ENCODE measurements at places on chromosomes 6 and 20.

- no peak for DNase-seq
Observed at GRCh38 chr20:59864726-59865125, 68.7 kb downstream of the SYCP2 start.

DNA sequence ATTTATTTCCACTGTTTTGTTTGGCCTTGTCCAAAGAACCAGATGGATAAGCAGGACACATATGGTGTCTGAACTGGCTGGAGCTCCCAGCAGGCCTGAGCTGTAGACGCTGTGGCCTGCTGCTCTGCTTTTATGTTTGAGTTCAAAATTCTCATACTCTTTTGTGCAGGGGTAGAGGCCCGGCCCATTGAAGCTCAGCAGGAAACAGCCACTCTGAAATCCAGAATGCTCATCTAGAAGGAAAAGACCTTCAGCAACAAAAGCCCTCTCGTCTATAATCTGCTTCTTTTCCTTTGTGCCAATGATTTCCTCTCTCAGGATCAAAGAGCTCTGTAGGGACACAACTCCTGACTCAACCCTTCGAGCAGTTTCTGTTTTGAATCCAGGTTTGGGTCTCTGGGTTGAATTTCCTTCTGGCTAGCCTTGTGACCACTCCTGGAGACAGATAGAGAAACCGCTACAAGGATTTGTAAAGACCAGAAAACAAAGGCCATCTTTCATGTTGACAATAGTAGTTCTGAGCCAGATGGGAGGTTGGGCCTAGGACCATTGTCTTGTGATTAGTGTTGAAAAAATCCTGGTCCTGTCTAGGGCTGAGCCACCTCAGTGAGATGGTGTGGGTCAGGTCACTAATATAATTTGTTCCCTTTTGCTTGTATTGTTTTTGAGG, 446.7 kb downstream of the BCKDHB start:
- DNase-seq, result no peak

DNA sequence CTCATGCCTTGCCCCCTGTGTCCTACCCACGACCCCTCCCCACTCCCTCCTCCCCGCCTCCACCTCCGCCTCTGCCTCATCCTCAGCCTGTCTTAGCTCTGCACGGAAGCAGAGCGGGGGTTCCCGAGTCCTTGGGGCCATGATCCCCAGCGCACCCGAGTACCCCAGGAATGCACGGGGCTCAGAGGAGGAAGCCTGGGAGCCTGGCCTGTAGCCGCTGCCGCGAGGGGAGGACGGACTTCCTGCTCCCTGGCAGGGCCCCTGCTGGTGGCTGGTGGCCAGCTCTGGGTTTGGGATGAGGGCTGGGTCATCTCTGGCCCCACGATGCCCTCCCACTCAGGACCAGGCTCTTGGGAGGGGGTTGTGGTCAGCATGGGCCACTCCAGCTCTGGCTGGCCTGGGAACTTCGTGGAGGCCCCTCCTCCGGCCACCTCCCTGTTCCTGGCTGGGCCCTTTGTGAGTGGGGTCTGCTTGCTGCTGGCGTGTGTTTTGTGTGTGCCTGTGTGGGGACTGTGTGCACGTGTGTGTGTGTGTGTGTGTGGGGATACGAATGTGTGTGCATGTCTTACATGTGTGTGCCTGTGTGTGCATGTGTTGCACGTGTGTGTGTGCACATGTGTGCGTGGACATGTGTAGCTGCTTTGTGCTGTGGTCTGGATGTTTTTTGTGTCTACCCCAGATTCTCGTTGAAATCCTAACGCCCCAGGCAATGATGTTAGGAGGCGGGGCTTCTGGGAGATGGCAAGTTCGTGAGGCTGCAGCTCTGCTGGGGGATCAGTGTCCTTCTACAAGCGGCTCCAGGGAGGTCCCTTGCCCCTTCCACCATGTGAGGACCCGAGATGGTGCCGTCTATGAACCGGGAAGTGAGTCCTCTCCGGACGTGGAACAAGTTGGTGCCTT, 1.3 kb upstream of the RBBP8NL start:
- DNase-seq, result no peak

GRCh38 chr6:34595332-34596184, 39.4 kb upstream of the SPDEF start:
- DNase-seq, result no peak

DNA sequence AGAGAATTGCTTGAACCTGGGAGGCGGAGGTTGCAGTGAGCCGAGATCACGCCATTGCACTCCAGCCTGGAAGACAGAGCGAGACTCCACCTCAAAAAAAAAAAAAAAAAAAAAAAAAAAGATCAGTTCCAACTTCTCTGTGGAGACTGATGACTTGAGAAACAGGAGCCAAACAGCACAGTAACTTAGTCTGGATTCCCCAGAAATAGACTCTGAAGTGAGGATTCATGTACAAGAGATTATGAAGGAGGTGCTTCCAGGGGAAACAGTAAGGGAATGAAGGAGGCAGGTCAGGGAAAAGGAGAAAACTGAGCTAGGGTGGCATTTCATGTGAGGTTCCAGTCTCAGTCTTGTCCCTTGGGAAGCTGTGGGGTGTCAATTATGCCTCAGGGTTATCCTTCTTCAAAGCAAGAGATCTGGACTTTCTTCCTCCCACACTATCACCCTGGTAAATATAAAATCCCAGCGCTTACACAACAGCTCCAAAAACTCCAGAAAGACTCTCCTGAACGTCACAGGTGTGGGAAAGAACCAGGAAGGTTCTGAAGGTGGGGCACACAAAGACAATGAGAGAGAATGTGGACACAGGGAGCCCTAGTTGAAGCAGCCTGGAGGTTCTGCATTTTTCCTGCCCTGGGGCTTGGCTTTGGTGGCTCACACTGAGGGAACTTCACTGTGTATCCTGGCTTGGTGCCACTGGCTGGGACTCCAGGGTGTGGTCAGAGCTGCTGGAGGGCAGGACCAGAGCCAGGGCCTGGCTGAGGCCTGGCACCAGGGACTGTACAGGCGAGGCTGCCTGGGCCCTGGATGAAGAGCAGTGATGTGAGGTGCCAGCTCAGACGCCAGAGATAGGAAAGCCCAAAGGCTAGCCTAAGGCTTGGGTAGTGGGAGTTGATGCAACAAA, 46.8 kb downstream of the PCNA start:
- no peak for DNase-seq

- no peak for DNase-seq
Observed at GRCh38 chr20:58571356-58571692, 56.1 kb upstream of the APCDD1L start.

GRCh38 chr20:43915211-43916072, 790 bp downstream of the TOX2 start:
- DNase-seq, result peak; percentile 26

- DNase-seq, result no peak
Observed at GRCh38 chr6:131765804-131766135, 42.0 kb upstream of the ENPP1 start.

GRCh38 chr6:139449611-139450000, 75.2 kb upstream of the CITED2 start:
- no peak for DNase-seq

- DNase-seq, result no peak
Observed at GRCh38 chr20:19453862-19454261, 241.4 kb downstream of the SLC24A3 start.

GRCh38 chr20:61690993-61691838, 374.5 kb downstream of the TAF4 start:
- DNase-seq, result no peak

DNA sequence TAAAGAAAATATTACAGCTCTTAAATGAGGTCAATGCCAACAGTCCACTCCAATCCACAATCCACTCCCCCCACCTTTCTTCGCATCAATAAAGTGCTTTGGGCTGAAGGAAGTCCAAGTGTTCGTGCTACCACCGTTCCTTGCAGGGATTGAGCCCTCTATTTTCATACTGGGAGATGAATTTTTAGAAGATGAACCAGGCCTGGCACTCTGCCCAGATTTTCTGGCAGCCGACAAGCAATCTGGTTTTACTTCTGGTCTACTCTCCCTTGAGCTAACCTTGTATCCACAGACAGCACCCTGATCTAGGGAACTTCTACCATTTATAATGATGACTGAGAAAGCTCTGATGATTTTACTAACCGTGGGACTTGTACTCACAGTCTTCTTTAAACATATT, 72.3 kb downstream of the BTBD9 start:
- DNase-seq, result no peak

GRCh38 chr6:74282143-74282689, 586.2 kb downstream of the CD109 start:
- DNase-seq, result no peak

DNA sequence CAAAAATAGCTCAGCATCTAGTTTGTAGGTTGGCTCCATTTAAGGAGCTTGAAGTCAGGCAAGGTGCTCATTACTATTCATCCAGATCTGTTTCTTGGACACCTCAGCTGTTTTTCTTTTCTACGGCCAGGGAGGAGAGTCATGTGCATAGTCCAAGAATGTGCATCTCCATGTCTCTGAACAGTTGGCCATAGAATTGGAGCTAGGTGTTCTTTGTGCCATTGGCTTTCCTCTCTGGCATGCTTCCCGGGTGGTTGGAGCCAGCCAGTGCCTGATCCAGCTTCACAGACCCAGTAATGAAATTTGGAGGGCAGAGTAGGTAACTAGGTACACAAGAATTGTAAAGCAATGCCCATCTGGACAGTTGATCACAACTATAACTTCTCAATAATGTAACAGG, 21.6 kb downstream of the EYA4 start:
- DNase-seq, result no peak

DNA sequence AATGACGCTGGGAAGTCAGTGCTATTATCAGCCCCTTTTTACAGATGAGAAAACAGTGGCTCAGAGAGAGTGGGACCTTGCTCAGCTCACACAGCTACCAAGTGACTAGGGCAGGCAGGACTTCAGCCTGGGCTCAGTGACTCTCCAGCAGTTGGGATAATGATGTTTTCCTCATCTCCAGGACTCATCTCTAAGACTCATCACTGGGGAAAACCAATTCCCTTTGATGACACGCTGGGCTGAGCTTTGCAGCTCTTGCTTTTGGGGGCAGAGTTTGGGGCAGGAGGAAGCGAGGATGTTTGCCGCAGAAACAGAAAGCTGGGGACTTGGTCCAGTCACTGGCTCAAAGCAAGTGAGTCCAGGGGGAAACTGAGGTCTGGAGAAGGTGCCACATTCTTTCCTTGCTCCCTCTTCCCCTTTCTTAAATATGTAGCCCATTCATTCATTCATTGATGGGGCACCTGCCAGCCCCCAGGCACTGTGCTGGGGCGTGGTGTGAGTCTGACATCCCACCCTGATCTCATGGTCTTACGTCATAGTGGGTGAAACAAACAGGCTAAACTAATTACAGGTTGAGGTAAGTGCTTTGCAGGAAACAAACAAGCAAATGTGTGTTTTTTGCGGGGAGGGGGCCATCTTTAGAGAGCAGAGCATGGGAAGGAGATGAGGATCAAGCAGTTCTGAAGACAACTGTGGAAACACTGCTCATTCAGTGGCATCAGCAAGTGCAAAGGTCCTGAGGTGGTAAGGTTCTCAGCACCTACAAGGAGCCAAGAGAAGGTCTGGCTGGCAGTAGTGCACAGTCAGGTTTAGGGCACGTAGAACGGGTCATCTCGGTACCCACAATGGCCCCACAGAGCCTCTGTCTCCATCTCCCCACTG, 74.4 kb upstream of the PMEPA1 start:
- DNase-seq, result no peak

DNA sequence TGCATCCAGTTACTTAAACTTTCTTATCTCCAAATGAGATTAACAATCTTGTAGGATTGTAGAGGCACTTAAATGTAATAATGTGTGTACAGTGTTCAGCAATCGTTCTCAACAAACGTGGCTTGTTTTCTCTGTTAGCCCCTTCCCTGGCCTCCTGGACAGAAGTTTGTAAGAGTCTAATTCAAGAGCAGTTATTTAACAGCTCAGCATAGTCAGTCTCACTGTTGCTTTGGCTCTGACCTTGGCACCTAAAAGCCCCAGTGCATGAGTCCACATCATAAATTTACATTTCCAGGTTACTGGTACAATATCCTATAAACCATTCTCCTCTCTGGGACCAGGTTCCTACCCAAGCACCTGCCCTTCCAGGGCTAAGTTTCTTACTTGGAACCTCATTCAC, 11.5 kb upstream of the PHF3 start:
- no peak for DNase-seq

GRCh38 chr6:43399932-43400487, 27.3 kb upstream of the ABCC10 start:
- no peak for DNase-seq

DNA sequence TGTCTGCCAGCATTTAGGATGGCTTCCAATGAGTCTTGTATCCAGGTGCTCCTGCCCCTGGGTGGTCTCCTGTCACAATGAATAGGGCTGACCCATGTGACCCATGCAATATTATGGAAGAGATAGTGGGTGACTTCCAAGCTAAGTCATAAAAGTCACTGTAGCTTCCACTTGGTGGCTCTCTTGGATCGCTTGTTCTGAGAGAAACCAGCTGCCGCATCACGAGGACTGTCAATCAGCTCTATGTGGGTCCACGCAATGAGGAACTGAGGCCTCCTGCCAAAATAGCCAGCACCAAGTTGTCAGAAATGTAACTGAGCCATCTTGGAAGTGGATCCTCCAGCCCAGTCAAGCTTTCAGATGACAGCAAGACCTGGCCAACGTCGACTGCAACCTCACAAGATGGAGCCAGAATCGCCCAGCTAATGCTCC, 14.9 kb upstream of the MATN4 start:
- DNase-seq, result no peak

DNA sequence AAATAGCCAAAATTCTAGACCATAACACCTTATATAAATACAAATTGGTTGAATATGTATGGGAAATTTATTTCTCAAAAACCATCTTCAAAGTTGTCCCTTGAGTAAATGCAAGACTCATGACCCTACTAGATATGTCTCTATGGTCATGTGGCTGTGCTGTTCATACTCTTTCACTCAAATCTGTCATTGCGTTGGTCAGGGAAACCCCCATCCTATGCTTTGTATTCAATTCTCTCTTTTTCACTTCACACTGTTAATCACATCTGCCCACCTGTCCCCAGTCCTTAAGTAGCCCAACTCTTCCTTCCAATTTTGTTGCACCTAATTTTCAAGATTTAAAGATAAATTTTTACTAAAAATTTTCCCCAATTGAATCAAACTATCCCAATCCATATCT, 51.0 kb downstream of the RPS12 start:
- no peak for DNase-seq

GRCh38 chr6:41715795-41716515, 19.5 kb downstream of the TFEB start:
- no peak for DNase-seq

- no peak for DNase-seq
Observed at GRCh38 chr6:154071711-154072110, 32.7 kb downstream of the OPRM1 start.

DNA sequence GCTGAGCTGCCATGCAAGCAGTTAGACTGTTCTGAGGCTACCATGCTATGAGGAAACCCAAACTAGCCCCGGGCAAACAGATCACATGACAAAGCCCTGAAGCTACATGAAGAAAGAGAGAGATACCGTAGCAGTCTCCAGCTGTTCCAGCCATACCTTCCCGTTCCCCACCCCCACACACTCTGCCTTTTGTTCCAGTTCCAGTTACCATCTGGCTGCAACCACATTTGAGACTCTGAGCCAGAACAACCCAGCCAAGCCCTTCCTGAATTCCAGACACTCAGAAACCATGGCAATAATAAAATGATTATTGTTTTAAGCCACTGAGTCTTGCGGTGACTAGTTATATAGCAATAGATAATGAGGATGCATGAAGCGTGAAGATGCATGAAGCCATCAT, 28.3 kb downstream of the RIN2 start:
- DNase-seq, result no peak

Data from stimulated activated CD8-positive, alpha-beta memory T cell treated with anti-CD3 and anti-CD28 coated beads, Interleukin-4, amount 100 ng/mL, for 4 hours (primary cell).